ENCODE measurements at places on chromosomes 4 and X. TPM values are rescaled to one million over a fixed set of nuclear protein-coding genes. Genes with fewer than 3 reads are reported as not detected.

DNA sequence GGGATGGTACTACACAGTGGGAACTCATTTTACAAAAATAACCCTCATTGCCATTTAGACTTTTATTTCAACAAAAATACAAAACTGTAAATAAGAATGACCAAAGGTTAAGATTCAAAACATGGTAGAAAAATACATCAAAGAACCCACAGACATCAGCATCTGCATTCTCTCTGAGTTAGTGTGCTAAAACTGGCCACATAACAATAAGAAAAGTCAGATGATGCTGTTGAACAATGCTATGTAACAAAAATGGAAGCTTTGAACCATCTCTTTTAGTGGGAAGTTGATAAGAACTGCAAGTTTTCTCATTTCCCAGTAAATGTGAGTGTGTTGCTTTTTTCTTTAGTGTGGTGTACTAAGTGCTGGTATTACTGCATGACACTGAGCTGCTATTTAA is 888.4 kb upstream of the EPHA5 start:
- no peak for ATAC-seq

- no peak for ATAC-seq
Measured at GRCh38 chr4:28686618-28687017, 1826.0 kb downstream of the STIM2 start.

DNA sequence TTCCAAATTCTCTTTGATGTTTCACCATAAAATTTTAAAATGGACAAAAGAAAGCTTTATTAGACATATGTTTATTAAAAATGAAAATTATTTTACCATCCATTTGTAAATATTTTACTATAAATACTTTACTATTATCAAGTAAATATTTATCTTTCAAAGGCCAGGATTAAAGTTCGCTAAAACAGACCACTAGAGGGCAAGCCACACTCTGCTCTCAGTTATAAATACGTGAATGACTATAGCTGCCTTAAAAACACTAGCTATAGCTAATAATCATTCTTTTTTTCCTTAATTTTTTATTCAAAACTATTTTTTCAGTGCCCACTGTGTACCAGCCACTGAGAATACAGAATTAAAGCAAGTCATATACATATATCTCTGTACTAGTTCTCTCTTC is 38.6 kb downstream of the UNC5C start:
- no peak for ATAC-seq

DNA sequence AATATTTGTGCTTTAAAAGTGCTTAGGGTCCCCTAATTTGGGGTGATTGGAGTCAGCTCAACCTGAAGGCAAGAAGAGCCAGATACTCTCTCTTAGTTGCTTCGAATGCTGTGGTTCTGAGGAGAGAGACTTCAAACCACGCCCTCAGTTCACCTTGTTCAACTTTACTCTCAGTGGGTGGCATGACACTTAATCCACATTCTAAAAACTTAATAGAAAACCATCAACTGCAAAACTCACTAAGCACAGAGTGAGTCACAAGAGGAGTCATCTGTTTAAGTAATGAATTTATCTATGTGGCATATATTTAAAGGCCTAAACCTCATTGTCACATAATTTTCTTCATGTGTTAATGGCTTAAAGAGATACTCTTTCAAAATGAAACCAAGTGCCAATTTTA is 99.5 kb upstream of the SLC4A4 start:
- ATAC-seq = no peak

The RNF212 gene
- 5.9 TPM for total RNA-seq

The TRPC5OS gene
- total RNA-seq = not detected

DNA sequence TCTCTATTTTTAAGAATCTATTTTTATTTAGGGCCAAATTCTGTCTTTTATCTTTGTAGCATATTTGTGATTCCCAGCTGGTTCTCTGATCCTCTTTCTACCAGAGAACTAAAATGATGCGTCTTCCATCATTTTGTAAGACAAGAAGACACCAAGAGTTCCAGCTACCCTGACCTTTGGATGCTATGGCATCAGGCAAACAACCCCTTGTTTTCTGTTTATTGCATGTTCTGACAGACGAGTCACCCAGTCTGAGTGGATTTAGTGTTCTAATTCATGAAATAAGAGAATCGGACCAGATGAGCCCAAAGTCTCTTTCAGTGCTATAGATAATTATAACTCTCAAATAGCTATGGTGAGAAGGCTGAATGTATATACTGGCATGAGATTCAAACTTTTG is 69.7 kb downstream of the ZFYVE28 start:
- ATAC-seq = no peak

DNA sequence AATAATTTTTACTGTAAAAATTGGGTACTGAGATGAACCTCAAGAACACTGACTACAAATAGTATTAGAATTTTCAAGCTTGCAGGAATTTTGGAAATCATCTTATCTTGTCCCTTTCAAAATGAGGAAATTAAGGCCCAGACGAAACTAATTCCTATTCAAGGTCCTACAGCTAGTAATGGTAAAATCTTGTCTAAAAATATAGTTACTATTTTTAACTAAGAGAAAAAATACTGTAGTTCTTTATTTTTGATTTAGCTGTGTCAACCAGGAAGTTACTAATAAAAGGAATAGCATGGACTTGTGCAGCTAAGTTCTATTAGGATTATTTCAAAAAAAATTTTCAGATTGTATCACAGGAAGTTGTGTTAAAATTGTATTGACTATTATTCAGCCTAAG is 12.7 kb downstream of the PRIMPOL start:
- no peak for ATAC-seq

The FHL1 gene
- 2,495 TPM for total RNA-seq

DNA sequence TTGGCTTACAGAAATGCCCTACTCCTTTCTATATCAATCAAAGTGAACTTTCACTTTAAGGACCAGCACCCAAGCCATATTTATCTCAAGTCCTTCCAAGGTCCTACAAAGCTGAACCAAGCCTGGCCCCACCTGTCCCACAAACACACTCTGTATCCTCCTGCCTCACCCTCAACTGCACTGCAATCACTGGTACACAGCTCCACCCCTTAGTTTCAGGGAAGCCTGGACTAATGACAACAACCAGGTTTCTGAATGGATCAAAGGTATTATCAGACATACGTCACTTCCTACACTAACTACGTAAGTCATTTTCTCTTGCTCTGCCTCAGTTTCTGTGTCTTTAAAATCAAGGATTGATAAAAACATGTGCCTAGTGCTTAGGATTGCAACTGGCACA is 205.6 kb upstream of the HS3ST1 start:
- ATAC-seq = no peak

- ATAC-seq = no peak
Measured at GRCh38 chr4:5018096-5018495, 1.2 kb downstream of the CYTL1 start.

DNA sequence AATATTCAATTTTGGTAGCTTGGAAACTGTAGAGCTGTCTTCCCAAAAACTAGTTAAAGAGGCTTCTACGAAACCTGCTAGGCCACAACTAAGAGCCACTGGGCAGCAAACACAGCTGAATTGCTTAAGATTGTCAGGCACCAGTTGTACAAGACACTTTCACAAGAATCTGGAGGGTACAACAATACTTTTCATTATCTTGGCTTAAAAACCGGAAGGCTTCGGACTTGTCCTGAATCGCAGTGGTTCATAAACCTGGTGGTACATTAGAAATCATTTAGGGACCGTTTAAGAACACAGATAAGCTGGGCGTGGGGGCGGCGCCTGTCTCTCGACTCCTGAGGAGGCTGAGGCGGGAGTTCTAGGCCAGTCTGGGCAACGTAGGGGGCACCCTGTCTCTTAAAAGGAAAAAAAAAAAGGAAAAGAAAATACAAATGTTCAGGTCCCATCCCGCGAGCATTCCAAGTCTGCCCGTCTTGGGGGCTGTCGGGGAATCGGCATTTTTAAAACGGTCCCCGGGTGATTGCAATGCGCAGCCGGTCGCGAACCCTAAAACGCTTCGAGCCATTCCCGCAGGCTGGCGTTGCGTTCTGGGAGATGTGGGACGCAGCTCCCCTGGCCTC is 763 bp downstream of the PYURF start:
- no peak for ATAC-seq

The CD99L2 gene
- 85.3 TPM for total RNA-seq

DNA sequence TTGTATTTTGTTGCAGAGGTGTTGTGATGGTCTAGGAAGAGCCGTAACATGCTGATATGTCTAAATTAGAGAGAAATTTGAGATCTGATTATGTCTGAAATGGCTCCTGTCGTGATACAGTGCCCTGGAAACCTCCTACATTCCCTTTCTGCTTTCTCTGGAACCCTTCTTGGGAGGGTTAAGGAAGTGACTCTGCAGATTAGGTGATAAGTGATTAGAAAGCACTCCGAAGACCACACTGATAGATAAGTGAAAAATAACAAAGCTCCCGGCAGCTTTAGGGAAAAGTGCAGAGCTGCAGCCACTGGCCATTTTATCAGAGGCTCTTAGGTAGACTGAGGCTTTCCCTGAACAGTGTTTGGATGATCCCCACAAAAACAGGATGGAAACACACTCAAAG is 110.6 kb downstream of the MGST2 start:
- ATAC-seq = no peak

The TMEM144 gene
- total RNA-seq = 13.4 TPM

- no peak for ATAC-seq
Measured at GRCh38 chr4:176054942-176055341, 10.7 kb upstream of the WDR17 start.

- no peak for ATAC-seq
Measured at GRCh38 chr4:156820931-156821330, 150.7 kb downstream of the PDGFC start.

DNA sequence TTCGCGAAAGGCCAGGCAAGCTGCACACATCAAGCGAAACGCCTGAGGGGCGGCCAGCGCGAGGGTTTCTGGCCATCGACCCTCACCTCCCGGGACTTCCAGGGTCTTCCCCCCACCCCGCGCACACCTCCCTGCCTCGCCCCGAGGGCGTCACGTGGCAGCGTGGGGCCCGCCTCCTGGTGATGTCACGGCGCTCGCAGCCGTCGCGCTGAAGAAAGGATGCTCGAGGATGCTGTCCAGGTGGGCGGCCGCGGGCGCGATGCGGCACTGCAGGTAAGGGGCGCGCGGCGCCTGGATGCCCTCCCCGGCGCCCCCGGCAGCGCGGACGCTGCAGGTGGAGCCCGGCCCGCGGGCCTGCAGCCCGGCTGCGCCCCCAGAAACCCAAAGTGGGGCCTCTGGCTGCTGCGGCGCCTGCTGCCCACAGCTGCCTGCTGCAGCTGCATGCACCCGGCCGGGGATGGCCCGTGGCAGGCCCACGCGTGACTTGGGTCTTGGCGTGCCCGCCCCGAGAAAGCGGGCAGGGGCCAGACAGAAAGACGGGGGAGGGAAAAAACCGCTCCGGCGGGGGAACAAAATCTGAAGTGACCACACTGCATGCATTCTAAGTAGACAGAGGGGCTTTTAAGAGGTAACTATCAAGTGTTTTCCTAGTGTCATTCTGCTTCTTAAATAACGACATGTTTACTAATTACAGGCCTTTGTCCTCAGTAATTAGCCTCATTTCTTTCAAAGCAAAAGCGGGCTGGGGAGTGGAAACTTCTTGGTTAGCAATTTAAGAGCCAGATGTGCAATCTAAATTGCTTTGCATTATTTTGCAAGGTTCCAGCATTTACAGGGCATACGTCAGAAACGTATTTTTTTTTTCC is 1.7 kb downstream of the CLCN4 start:
- no peak for ATAC-seq

The PLAC8 gene
- 2.6 TPM for total RNA-seq

The TMEM35A gene
- total RNA-seq = 19.1 TPM

The SULT1B1 gene
- 0.27 TPM for total RNA-seq

- peak; percentile 28 for ATAC-seq
Measured at GRCh38 chr4:151147000-151147399, 47.6 kb downstream of the RPS3A start.

The MUC7 gene
- not detected for total RNA-seq

GRCh38 chrX:46251755-46252154 is 293.5 kb downstream of the ZNF674 start:
- no peak for ATAC-seq

The DMRTC1 gene
- not detected for total RNA-seq

GRCh38 chr4:173328236-173328901 is 5.8 kb downstream of the HMGB2 start:
- ATAC-seq = no peak

DNA sequence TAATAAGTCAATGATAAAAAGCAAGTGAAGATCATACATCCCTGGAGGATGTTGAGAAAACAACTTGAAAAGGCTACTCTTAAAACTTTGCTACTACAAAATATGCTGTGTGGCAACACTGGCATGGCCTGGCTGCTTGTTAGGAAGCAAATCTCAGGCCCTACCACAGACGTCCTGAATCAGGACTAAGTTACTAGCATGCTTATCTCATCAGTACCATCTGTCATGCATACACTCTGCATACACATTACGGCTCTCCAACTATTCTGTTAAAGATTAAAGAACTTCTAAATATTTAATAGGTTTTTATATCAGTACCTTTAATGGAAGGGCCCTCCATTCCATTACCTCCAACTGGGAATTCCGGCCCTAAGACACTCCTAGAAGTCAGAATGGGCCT is 8.2 kb downstream of the PAPSS1 start:
- ATAC-seq = no peak

DNA sequence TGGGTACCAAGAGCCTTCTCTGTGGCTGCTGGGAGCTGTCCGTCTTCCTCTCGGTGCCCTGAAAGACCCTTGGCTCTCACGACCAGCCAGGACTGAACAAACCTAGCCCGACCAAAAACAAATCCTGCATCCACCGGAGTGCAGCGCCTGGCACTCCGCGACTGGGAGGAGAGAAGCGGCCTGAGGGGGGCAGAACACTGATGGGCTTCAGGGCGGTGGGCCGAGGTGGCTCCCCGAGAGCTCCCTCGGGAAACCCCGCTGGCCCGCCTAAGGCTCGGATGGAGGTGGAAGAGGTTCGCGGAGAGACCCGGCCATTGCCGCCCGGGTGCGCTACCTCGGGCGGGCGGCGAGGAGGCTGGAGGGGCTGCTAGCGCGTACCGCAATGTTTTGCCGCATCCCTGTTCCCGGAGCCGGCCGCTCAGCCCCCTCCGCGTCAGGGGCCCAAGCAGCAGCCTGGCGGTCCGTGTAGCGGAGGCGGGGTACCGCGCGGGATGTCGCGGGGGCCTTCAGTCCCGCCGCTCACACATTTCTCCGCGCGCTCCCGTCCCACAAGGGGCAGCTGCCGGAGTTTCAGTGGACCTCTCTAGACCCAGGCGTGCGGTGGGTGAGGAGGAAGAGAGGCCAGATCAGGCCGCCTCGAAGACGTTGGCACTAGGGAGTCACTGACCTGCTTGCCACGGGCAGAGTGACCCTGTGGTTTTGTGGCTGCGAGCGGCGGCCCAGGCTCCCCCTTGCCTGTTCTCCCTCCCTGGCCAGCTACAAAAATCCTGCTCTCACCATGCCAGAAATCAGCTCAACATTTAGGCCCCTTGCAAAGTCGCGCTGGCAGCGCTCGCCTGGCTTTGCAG is 2.2 kb downstream of the SLITRK4 start:
- peak; percentile 13 for ATAC-seq

GRCh38 chrX:121084903-121085611 is 37.6 kb downstream of the GLUD2 start:
- no peak for ATAC-seq

The RPA4 gene
- not detected for total RNA-seq

The TRIM61 gene
- 0.19 TPM for total RNA-seq

Measured in gastroesophageal sphincter (tissue), 4 donors.